Nephron progenitor cell (in vitro differentiated cells): ENCODE measurements at places on chromosomes 5 and 9.

DNA sequence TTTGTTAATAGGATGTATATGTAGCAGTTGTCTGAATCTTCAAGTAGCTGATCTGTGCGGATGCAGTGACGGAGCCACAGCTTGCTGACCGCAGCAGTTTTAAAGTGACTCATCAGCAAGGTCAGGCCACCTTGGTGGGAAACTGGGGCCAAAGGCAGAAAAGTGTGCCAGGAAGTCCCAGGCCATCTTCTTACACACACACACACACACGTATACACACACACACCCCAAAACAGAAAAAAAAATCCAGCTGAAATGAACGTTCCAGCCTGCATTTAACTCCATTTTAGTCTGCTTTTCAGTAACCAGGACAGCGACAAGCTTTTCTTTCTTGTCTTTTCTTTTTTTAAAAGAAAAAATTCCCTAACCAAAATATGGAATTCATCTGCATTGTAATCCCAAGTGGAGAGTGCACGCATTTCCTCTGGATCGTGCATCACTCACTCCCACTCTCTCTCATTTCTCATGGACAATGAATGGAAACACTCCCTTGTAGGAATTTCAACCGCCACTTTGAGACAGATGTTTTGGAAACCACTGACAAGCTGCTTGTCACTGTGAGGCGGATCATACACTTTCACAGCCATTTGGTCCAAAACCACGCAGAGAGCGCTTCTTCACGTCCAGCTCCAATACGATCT is 103.9 kb downstream of the LHFPL2 start:
- no peak for DNase-seq

GRCh38 chr5:131148835-131149234 is 16.2 kb downstream of the HINT1 start:
- no peak for DNase-seq

DNA sequence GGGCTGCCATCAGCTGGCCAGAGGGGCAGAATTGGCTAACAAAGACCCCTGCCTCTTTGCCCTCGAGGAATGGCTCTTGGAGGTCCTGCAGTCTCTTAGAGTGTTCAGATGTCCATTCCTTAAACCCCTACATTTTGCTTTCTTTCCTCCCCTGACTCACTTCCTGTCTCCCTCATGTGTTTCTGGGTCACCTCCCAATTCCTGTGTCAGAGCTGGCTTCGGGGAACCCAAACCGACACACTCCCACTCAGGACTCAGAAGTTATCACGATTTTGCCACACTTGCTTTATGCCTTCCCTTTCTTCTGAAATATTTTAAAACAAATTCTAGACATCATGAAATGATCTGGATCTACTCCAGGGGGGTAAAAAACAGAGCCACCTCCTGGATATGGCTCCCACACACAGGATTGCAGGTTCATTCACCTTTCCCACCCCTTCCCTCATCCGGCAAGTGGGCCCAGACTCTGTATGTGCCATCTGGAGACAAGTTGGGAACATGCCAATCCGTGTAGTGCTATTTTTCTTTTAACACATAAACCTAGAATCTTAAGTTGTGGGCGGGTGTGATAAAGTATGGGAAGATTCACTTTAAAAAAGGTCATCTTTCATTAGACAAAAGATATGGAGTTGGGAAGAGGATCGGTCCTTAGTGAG is 145.7 kb downstream of the NXNL2 start:
- DNase-seq = no peak

DNA sequence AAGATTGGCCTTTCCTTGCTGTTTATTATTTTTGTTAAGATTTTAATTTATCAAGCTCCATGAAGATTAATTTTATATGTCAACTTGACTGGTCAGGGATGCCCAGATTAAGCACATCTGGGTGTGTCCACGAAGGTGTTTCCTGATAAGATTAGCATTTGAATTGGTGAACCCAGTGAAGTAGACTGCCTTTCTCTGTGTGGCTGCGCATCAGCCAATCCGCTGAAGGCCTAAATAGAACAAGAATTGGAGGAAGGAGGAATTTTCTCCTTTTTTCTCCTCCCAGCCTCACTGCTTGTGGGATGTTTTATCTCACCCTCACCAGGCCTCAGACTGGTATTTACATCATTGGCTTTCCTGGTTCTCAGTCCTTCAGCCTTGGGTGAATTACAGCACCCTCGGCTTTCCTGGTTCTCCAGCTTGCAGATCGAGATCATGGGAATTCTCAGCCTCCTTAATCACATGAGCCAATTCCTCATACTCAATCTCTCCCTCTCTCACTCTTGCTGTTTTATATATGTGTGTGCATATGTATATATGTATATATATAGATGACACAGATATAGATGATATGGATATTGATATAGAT is 135.4 kb upstream of the SPEF2 start:
- DNase-seq = no peak

- no peak for DNase-seq
Observed at GRCh38 chr5:76851728-76852369, 2.0 kb downstream of the S100Z start.

GRCh38 chr5:123438902-123439301 is 15.7 kb upstream of the CEP120 start:
- DNase-seq = no peak

DNA sequence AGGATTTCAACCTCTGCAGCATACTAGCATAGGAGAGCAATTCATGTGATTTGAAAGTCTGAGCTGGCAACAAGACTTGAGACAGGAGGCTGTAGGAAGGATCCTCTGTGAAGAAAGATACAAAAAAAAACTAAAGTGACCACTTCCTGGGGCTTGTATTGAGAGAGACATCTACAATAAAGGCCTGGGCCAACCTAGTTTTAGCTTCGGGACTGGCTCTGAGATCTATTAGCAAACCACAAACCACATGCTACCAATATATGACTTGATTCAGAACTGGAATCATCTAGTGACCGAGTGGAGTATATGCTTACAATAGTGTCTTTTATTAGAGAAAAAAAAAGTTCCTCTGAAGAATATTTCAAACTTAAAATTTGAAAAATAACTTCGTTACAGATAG is 1448.9 kb upstream of the CDH6 start:
- DNase-seq = no peak

DNA sequence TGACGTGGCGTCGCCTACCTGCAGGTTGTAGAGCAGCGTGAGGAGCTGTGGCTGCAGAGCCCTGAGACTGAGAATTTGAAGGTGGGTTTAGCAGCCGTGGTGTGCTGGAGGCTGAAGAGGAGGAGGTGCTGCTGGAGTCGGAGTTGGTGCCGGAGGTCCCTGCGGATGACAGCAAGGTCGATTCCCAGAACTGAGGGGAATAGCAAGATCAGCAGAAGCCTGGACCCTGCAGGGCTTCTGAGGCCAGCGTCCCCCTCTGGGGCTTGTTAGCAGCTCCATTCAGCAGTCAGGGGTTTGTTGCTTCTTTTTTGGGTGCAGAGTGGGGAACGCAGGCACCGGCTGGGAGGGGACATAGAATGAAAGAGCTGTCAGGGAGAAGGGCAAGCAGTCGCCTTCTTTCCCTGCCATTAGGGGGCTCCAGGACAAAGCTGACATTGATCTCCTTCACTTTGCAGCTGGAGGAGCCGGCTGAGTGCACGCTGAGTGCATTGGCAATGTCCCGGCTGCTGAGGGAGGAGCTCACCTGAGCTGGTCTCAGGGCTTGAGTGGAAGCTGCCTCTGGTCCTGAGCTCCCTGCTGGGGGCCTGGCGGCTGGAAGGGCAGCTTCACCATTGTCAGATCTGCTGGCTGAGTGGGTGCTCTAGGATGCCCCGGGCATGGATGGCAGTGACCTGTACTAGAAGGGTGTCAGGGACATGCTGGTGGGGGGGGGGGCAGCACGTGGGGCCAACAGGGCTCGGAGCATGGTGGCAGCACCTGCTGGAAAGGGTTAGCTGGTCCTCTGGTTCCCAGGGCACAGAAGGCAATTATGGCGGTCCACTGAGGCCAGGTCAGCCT is 20.8 kb downstream of the OBP2B start:
- DNase-seq = peak; percentile 55

- no peak for DNase-seq
Observed at GRCh38 chr5:43608406-43608805, 5.4 kb downstream of the NNT start.

- no peak for DNase-seq
Observed at GRCh38 chr9:15782106-15782505, 229.3 kb downstream of the CCDC171 start.

DNA sequence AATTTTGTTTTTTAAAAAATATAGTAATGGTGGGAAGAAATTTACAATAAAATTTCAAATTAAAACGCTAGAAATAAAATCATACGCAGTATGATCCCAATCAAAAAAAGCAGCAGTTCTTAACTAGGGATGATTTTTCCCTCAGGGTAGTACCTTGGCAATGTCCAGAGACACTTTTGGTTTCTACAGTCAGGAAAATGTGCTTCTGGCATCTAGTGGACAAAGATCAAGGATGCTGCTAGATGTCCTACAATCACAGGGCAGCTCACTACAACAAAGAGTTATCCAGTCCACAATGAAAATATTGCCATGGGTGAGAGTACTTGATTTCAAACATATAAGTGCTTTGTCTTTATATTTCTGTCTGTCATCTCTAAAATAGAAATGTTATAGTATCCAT is 400.2 kb upstream of the SGCD start:
- DNase-seq = no peak

DNA sequence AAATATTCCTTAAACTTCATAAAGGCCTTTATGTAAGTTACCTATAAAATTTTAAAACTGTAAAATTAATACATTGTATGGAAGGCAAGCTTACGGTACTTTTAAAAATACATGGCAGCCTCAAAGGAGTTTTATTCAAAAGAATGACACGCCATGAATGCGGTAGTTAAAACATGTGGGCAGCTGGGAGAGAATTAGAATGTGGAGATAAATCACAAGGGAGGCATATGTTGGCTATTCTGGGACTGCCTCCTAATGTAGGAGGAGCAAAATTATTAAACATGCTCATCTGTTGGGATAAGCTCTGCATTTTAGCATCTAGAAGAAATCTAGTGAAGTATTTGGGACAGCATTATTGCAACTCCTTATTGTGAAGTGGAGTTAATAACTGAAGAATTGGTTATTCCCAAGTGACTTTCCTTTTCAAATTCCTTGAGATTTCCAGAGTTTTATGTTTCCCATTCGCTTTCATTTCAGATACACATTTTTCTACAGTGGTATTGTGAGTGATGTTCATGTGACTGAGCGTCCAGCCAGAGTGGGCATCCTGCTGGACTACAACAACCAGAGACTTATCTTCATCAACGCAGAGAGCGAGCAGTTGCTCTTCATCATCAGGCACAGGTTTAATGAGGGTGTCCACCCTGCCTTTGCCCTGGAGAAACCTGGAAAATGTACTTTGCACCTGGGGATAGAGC is 109.4 kb downstream of the CMYA5 start:
- DNase-seq = no peak

DNA sequence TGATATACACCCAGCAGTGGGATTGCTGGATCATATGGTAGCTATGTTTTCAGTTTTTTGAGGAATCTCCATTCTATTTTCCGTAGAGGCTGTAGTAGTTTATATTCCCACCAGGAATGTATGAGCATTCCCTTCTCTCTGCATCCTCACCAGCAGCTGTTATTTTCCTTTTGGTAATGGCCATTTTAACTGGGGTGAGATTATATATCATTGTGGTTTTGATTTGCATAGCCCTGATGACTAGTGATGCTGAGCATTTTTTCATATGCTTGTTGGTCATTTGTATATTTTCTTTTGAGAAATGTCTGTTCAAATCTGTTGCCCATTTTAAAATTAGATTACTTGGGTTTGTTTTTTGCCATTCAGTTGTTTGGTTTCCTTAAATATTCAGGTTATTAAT is 11.2 kb upstream of the PPIC start:
- no peak for DNase-seq

DNA sequence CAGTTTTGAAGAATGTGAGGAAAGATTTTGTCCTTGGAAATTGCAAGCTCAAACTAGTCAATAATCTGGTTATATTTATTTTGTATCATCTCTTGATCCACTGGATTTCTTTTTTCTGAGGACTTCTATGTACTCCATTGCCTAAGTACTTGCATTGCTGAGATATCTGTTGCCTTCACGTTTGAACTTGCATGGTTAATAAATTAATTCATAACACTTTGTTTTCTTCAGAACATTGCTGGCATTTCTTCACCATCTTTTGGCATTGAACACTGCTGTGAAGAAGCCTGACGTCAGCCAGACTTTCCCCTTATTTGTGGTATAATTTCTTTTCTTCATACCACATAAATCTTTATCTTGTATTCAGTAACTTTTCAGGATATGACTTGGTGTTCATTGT is 246.0 kb upstream of the KIF2A start:
- DNase-seq = no peak

GRCh38 chr5:103764403-103764802 is 201.8 kb upstream of the NUDT12 start:
- no peak for DNase-seq

DNA sequence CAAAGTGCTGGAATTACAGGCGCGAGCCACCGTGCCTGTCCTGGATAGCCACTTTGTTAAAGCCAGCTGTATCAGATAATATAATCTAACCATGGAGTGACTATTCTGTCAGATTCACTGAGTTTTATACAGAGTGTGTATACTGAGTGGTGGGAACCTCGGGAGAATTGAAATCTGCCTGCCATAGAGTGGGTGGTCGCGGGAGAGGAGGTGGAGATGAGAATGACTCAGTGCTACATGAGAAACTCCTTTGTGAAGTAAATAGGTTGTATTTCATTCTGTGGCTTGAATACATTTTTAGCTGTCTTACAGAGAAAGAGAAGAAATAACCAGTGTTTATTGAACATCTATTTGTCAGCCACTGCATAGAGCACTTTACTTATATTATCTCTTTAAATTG is 26.4 kb downstream of the ATP6V0E1 start:
- no peak for DNase-seq

DNA sequence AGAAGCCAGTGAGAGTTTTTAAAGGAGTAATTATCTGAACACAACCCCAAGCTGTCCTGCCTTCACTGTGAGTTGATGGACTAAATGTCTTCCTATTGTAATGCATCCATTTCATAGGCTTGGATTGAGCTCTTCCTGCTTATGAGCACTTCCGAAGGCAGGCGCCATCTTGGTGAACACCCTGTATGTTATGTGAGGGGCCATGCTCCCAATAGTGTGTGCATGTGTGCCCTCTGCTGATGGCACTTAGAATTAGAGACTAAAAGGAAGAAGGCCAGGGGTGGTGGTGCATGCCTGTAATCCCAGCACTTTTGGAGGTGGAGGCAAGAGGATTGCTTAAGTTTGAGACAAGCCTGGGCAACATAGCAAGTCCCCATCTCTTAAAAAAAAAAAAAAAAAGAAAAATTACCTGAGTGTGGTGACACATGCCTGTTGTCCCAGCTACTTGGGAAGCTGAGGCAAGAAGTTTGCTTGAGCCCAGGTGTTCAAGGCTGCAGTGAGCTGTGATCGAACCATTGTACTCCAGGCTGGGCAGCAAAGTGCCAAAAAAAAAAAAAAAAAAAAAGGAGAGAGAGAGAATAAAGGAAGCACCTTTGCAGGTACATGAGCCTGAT is 65.0 kb downstream of the C9orf152 start:
- DNase-seq = no peak

DNA sequence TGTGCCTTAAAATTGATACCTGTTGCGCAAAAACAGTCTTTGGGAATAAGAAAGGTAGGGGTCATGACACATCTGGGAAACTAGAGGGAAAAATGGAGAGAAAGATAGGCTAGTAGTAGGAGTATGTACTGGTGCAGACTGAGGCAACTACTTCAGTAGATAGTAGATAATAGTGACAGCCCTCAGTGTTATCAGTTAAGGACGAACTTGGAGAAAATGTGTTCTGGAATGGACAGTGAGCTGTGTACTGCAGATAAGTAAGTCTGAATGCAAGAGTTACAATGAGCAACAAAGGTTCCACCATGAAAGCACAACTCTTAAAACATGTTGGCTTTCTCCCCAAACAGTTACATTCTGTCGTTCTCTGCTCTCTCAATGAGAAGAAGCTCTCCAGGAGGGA is 6.5 kb upstream of the INSL6 start:
- no peak for DNase-seq
